Ovary (tissue), 10 donors: ENCODE measurements at places on chromosomes 16 and 17. TPM values are rescaled to one million over a fixed set of nuclear protein-coding genes. Genes with fewer than 3 reads are reported as not detected.

GRCh38 chr16:87470332-87470731 is 22.5 kb downstream of the ZCCHC14 start:
- H3K27ac ChIP-seq: no peak overlapping the region
- peaks cover 29% of the 10 kb centered on the region for H3K4me1 ChIP-seq
- no peaks in the 10 kb centered on the region for H3K27me3 ChIP-seq
- H3K4me3 ChIP-seq: no peak overlapping the region
- no peak for DNase-seq
- H3K36me3 ChIP-seq: no peaks in the 10 kb centered on the region

DNA sequence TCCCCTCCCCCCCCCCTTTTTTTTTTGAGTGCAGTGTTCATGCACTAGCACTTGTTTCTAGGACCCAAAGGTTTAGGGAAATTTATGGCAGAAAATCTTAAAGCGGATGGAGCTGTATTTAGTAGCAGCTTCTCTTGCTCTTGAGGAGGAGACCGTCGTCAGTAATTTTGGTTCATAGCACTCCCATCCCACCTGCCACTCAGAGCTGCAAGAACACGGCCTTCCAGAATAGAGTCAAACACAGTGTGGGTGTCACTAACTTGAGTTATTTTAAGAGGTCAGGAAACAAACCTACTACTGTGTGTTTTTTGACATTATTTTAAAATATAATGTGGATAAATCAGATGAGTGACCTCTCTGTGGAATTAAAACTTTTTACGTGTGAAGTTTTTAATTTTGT is 37.3 kb downstream of the SEC14L1 start:
- no peaks in the 10 kb centered on the region for H3K36me3 ChIP-seq
- H3K4me1 ChIP-seq: peaks cover 2% of the 10 kb centered on the region
- no peaks in the 10 kb centered on the region for H3K27me3 ChIP-seq
- no peak overlapping the region for H3K4me3 ChIP-seq
- DNase-seq: no peak

- peaks cover 17% of the 10 kb centered on the region for H3K4me1 ChIP-seq
- H3K36me3 ChIP-seq: no peaks in the 10 kb centered on the region
- no peak for DNase-seq
- no peak overlapping the region for H3K27ac ChIP-seq
- H3K27me3 ChIP-seq: no peaks in the 10 kb centered on the region
- H3K4me3 ChIP-seq: no peak overlapping the region
These were observed 24.2 kb downstream of the XPO6 start for GRCh38 chr16:28187595-28188004.

DNA sequence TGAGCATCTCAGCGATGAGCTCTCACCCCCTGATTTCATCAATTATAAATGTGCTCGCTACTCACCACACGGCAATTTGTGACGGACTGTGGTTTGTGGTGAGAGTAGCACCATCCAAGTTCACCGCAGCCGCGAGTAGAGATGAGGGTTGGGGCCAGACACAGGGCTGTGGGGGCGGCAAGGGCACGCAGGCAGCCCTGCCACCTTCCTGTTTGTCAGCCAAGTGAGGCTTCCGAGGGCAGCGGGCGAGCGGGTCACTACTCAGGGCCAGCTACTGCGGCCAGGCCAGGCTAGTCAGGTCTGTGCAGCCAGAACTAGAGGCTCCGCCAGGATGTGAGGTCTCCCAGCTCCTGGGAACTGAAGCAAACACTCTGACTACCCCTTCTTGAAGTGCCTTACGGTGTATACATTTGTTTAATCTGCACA is 39.6 kb upstream of the MEOX1 start:
- DNase-seq: no peak
- H3K4me3 ChIP-seq: no peak overlapping the region
- H3K4me1 ChIP-seq: no peaks in the 10 kb centered on the region
- H3K27me3 ChIP-seq: no peaks in the 10 kb centered on the region
- no peak overlapping the region for H3K27ac ChIP-seq
- no peaks in the 10 kb centered on the region for H3K36me3 ChIP-seq

DNA sequence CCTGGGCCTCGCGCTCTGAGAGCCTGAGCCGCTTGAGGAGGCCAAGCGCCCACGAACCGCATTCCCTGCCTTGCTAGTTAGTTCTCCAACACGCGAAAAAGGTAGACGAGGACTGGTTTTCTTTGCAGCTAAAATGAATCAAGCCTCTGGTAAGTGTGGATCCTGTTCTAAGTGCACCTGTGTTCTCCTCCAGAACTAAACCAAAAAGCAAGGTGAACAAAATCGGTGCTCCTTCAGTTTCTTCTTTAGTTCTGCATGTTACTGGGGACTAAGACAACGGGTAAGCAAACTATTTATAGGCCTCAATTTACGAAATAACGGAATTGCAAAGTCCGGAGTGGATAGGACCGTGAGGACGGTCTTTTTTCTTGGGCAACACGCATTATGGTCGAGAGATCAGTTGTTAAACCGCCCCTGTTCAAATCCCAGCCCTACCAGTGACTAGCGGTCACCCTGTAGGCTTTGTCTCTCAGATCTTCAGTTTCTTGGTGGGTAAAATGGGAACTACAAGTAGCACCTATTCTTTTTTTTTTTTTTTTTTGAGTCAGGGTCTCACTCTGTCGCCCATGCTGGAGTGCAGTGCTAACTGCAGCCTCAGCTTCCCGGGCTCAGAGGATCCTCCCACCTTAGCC is 993 bp upstream of the ANKRD11 start:
- DNase-seq: no peak
- no peaks in the 10 kb centered on the region for H3K36me3 ChIP-seq
- H3K27ac ChIP-seq: peak overlapping the region; percentile 78
- H3K4me3 ChIP-seq: peak overlapping the region; percentile 99

GRCh38 chr17:70891306-70891705 is 722.0 kb downstream of the KCNJ2 start:
- DNase-seq: no peak
- H3K27ac ChIP-seq: no peak overlapping the region
- H3K4me1 ChIP-seq: no peaks in the 10 kb centered on the region
- H3K4me3 ChIP-seq: no peak overlapping the region

DNA sequence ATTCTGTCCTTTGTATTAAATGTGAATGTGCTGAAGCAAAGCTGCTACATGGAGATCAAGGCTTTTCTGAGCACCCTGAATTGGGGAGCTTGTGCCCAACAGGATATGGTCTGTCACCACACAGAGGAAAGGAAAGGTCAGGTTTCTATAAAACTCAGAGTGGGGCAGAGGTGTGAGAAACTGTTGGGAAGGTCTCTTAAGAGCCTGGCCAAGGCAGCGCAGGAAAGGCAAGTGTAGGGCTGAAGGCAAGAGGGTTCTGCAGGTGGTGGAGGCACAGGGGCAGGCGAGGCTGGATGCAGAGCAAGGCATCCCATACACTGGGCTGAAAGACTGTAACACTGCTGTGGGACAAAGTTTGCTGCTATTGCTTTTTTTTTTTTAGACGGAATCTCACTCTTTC is 8.1 kb downstream of the COX6A2 start:
- no peak overlapping the region for H3K4me3 ChIP-seq
- no peaks in the 10 kb centered on the region for H3K4me1 ChIP-seq
- no peak for DNase-seq
- no peak overlapping the region for H3K27ac ChIP-seq
- no peaks in the 10 kb centered on the region for H3K27me3 ChIP-seq

DNA sequence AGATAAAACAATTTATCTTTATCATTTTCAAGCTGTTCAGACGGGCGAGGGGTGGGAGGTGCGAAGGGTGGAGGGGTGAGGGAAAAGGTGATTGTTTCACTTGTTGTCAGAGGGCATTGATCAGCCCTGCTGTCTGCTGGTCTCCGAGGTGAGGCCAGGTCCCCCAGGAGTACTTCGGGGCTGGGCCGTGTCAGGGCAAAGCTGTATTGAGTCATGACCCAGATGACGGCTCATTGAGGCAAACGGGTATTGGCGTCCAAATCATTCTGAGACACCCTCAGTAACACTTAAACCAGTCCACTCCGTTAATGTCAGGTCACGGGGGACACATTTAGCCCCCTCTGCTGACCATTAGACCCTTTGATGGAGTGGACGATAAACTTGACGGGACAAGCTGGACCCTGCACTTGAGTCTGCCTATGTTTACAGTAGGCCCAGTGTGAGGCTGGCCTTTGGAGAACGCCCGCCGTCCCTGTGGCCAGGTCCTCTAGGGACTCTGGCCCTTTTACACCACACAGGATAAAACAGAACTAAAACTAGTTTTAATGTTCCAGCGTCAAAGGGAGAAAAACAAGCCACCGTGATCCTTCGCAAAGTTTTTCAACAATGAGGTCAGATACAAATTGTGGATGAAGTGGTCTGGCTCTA is 502.2 kb upstream of the ZFHX3 start:
- H3K27me3 ChIP-seq: no peaks in the 10 kb centered on the region
- H3K36me3 ChIP-seq: no peaks in the 10 kb centered on the region
- DNase-seq: no peak
- no peak overlapping the region for H3K4me3 ChIP-seq

GRCh38 chr17:77470800-77471733 is 330.3 kb downstream of the SEC14L1 start:
- H3K4me3 ChIP-seq: no peak overlapping the region
- peak overlapping the region; percentile 56 for H3K27ac ChIP-seq
- no peaks in the 10 kb centered on the region for H3K27me3 ChIP-seq
- DNase-seq: peak; percentile 71
- peaks cover 42% of the 10 kb centered on the region for H3K4me1 ChIP-seq

DNA sequence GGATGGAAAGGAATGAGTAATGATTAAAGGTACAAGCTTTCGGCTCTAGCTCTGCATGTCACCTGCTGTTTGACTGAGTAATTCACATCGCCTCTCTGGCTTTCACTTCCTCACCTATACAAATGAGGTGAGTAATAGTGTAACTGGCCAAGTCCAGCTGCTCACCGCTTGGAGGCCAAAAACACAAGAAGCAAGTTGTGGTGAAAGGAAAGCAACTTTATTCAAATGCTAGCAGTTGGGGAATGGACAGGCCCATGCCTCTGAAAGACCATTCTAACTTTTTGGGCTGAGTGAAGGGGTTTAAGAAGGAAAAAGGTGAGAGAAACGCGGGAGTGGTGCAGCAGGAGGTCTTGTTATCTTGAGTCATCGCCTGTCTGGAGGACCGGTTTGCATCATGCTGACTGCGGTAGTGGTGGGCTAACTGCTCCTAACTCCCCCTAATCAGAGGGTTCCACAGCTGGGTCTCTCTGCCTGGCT is 45.7 kb upstream of the CSNK2A2 start:
- H3K4me1 ChIP-seq: no peaks in the 10 kb centered on the region
- H3K4me3 ChIP-seq: no peak overlapping the region
- no peak for DNase-seq
- H3K36me3 ChIP-seq: no peaks in the 10 kb centered on the region
- H3K27ac ChIP-seq: no peak overlapping the region

GRCh38 chr17:82684228-82684841 is 14.2 kb downstream of the RAB40B start:
- H3K36me3 ChIP-seq: no peaks in the 10 kb centered on the region
- DNase-seq: no peak
- peaks cover 1% of the 10 kb centered on the region for H3K4me1 ChIP-seq
- no peak overlapping the region for H3K27ac ChIP-seq
- no peaks in the 10 kb centered on the region for H3K27me3 ChIP-seq

DNA sequence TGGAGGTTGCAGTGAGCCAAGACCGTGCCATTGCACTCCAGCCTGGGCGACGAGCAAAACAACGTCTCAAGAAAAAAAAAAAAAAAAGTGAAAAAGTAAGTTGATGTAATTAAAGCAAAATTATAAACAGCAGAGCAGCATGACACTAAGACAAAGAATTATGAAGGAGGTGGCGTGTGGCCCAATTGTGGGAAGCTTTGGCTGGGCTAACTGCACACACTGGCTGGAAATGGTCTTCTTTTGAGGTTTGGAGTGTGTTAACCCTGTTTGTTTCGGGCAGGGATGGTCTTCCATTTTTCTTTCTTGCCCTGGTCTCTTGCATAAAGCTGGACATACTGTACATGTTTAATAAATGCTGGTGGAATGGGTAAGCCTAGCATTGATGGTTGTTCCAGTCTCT is 54.8 kb downstream of the RAP1GAP2 start:
- H3K27ac ChIP-seq: no peak overlapping the region
- H3K4me1 ChIP-seq: peaks cover 1% of the 10 kb centered on the region
- H3K27me3 ChIP-seq: no peaks in the 10 kb centered on the region

- no peak overlapping the region for H3K4me3 ChIP-seq
- H3K36me3 ChIP-seq: no peaks in the 10 kb centered on the region
- H3K27me3 ChIP-seq: no peaks in the 10 kb centered on the region
- DNase-seq: no peak
- no peaks in the 10 kb centered on the region for H3K4me1 ChIP-seq
These were observed 16.1 kb upstream of the SLC38A8 start for GRCh38 chr16:84058664-84059063.

- no peaks in the 10 kb centered on the region for H3K27me3 ChIP-seq
- no peaks in the 10 kb centered on the region for H3K36me3 ChIP-seq
- no peak overlapping the region for H3K27ac ChIP-seq
These were observed 31.8 kb downstream of the HNF1B start for GRCh38 chr17:37713028-37713431.

DNA sequence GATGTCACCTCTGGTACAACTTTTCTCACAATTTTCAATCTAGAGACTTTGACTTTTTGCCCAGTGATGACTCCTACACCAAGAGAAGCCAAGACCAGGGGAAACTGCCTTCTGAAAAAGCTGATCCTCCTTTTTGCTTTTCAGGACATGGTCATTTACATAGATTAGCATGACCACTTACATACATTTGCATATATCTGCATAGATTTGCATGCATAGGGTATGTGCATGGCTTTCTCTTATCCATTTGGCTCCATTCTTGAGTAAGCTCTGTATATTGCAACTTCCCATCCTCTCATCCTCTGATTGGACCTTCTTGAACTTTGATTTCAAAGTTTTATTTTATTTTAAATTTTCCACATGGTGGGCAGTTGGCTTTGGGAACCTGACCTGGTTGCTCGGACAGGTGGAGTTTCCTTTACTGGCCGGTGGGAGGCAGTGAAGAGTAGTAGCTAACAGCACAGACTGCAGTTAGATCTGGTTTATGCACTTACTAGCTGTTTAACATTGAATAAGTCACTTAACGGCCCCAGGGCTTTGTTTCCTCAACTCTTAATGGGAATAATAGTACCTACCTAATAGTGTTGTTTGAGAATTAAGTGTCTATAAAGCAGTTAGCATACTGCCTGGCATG is 92.9 kb downstream of the GPR139 start:
- H3K36me3 ChIP-seq: no peaks in the 10 kb centered on the region
- H3K4me3 ChIP-seq: no peak overlapping the region
- no peaks in the 10 kb centered on the region for H3K27me3 ChIP-seq

- H3K4me3 ChIP-seq: no peak overlapping the region
- H3K27me3 ChIP-seq: no peaks in the 10 kb centered on the region
- no peak overlapping the region for H3K27ac ChIP-seq
These were observed 8.3 kb upstream of the SBK1 start for GRCh38 chr16:28283798-28284577.

DNA sequence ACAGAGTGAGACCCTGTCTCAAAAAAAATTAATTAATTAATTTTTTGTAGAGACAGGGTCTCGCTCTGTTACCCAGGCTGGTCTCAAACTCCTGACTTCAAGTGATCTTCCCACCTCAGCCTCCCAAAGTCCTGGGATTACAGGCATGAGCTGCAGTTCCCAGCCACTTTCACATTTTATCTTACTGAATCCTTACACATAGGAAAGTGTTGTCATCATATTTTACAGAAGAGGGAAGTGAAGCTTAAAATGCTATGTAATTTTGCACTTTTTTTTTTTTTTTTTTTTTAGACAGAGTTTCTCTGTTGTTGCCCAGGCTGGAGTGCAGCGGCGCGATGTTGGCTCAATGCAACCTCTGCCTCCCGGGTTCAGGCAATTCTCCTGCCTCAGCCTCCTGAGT is 21.1 kb upstream of the ZNF629 start:
- no peak for DNase-seq
- no peaks in the 10 kb centered on the region for H3K36me3 ChIP-seq
- no peaks in the 10 kb centered on the region for H3K27me3 ChIP-seq
- no peak overlapping the region for H3K4me3 ChIP-seq
- H3K27ac ChIP-seq: no peak overlapping the region

Gene GGT6
- 0.58 TPM for total RNA-seq

Gene SGCA
- total RNA-seq: 3.0 TPM

Gene DOK4
- total RNA-seq: 27.3 TPM

Gene SLC35G6
- not detected for total RNA-seq

Gene CCT6B
- 4.6 TPM for total RNA-seq

Gene ENGASE
- 48.2 TPM for total RNA-seq

Gene ADAM11
- 1.7 TPM for total RNA-seq

Gene PRR11
- total RNA-seq: 2.5 TPM
